ENCODE measurements at places on chromosomes 2 and 18.

DNA sequence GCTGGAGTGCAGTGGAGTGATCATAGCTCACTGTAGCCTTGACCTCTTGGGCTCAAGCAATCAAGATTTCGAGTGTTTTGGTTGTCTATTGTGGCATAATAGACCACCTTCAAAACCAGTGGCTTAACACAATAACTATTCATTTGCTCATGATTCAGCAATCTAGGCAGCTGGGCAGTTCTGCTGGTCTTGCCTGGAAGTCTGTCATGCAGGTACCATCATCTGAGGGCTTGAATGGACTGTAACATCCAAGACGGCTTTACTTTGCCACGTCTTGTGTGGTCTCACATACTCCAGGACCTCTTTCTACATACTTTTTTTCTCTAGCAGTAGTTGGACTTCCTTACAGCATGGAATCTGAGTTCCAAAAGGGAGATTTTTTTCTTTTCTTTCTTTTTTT, 13.2 kb upstream of the ANKRD29 start:
- DNase-seq = no peak

GRCh38 chr2:195595825-195596224, 61.2 kb upstream of the SLC39A10 start:
- DNase-seq = no peak

DNA sequence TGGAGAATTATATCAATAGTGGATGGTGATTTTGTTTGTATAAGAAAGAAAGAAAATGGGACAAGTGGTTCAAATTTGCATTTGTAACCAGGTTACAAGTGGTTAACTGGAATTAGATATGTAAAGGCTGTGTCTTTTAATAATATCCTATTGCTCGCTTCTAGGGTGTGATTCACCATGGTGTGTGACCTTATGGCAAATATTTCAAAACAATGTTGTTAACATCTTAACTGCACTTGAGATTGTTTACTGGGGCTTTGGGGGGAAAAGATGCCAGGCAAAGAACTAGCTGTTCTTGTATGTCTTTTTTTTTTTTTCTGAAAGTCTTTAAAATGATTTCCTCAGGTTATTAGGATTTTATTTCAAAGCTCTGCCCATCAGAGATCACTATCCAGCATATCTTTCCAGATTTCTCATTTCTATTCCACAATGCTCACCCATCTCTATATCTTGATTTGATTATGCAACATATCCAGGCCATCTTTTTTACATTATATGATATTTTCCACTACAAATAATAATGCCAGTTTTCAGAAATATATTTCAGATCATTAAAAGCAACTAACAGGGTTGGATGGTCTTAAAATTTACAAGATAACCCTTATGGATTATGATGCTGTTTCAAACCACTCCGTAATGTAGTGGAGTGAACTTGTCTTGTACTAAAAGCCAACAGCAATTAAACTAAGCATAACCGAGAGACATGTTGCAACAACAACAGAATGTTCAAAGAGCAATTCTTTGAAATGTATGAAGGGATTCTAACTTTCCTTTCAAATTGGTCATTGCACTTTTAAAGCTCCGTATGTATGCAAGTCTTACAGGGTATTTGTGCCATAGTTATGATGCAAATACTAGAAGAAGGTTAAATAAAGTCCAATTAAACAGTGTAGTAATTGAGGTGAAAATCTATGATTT, 341.5 kb upstream of the ETAA1 start:
- DNase-seq = no peak

DNA sequence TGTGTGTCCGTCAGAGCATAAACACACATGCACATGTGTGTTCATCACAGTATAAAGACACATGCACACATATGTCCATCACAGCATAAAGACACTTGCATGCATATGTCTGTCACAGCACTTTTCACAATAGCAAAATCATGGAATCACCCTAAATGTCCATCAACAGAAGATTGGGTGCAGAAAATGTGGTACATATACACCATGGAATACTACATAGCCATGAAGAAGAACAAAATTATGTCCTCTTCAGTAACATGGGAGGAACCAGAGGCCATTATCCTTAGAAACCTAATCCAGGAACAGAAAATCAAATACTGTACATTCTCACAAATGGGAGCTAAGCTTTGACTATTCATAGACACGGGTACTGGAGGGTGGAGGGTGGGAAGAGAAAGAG, 732.2 kb downstream of the GALR1 start:
- no peak for DNase-seq

GRCh38 chr2:128350736-128351135, 32.1 kb upstream of the HS6ST1 start:
- DNase-seq = no peak

- no peak for DNase-seq
These were observed 30.1 kb downstream of the MBP start for GRCh38 chr18:77102259-77103040.

DNA sequence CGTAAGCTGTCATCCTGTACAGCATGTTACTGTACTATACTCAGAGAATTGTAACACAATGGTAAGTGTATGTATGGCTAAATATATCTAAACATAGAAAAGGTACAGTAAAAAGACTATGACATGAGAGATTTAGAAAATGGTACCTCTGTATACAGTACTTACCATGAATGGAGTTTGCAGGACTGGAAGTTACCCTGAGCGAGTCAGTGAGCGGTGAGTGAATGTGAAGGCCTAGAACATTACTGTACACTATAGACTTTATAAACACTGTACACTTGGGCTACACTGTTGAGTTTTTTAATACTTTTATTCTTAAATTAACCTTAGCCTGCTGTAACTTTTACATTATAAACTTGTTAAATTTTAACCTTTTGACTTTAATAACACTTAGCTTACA, 1.5 kb downstream of the DDX18 start:
- no peak for DNase-seq

DNA sequence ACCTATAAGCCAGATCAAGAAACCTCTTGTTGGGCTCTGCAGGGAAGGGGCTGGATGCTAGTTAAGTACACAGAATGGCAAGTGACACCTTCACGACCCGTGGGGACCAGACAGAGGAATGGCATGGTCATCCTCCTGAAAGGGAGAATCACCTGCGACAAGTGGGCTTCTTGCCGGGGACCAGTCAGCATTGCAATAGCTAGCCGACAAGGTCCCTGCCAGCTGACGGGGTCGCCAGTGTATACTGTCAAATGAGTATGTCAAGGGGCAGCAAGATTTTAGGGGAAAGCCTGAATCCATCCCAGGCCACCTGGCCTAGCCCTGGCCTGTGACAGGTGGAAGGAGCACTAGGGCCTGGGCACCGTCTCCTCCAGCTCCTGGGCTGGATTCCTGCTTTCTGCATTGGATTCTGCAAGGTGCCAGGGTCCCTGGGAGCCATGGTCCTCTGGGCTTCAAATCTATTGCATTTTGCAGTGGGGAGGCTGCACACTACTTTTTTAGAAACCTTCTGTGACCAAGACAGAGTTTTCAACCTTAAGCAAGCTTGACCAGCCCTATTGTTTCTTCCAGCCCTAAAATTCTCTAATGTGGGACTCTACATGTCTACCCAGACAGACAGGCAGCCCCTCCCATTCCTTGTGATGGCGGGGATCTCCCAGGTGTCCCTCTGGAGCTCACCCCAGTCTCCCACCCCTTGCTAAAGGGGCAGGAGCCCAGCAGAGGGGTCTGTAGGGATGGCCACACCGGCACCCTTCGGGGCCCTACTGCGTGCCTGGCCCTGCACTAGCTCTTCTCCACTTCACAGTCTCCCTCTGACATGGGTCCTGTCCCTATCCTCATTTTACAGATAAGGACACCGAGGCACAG, 178.5 kb downstream of the GLI2 start:
- no peak for DNase-seq

- DNase-seq = no peak
These were observed 78.5 kb downstream of the SPRED2 start for GRCh38 chr2:65353927-65354326.

- no peak for DNase-seq
These were observed 1494.7 kb downstream of the SUCLG1 start for GRCh38 chr2:82964341-82964740.

- no peak for DNase-seq
These were observed 76.3 kb downstream of the MDH1 start for GRCh38 chr2:63665091-63665490.

DNA sequence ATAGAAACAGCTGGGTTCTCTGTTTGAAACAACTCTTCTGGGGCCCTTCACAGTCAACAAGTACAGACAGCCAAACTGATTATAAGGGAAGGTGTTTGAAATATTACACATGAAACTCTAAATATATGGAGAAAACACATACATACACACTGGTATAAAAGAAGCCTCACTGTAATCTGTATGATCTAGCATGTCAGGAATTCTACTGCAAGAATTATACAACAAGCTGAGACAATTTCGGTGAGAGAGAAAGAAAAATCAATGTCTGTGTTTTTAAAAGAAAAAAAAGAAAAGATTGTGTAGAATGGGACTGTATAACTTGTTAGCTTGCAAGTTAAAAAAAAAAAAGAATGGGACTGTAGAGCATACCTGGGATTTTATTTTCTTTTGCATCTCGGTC, 26.3 kb downstream of the IRS1 start:
- DNase-seq = no peak

- DNase-seq = no peak
These were observed 235.9 kb downstream of the ZNF516 start for GRCh38 chr18:76259096-76259495.

DNA sequence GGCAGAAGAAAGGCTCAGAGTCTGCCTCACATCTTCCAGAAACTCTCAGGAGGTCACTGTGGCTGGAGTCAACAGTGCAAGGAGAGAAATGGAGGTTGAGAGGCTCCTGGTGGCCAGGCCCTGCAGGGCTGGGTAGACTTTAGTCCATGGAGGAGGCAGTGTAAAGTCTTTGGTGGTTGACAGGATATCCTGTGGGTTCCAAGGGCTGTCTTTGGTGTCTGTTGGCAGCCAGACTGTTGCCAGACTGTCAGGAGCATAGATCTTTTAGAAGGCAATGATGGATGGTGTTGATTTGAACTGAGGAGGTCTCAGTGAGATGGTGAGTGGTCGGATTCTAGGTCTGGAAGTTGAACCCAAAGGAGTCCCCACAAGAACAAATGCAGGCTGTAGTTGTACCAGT, 45.0 kb upstream of the SKOR2 start:
- DNase-seq = no peak

DNA sequence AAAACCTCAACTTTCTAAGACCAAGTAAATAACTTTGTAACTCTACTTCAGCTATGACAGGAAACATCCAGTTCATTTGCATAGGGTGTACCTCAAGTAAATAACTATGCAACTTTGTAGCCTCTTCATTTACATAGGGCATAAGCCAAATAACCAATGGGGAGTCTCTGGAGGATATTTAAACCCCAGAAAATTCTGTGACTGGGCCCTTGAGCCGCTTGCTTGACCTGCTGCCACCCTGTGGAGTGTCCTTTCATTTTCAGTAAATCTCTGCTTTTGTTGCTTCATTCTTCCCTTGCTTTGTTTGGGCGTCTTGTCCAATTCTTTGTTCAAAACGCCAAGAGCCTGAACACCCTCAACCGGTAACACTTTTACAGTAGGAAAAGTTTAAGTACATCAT, 1112.7 kb upstream of the NRXN1 start:
- no peak for DNase-seq

DNA sequence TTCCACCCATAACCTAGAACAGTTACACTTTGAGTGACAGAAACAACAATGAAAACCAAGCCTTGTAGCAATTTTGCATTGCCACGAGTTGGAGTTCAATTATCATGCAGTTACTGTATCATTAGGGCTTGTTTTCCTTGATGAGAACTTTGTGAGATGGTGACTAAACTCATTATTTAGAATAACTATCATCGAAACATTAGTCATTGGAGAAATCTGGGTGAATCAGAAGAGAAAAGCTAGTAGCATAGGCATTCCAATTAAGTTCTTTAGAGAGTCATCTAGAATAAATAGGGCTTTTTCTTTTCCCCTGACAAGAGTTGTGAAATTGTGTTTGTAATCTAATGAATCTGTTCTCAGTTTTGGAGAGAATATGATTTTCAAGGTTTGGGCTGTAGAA, 122.8 kb upstream of the DOCK10 start:
- DNase-seq = no peak

GRCh38 chr18:37563931-37564392, 1.6 kb downstream of the CELF4 start:
- no peak for DNase-seq

- no peak for DNase-seq
These were observed 41.4 kb downstream of the BMP10 start for GRCh38 chr2:68829749-68830148.

- DNase-seq = no peak
These were observed 99.8 kb upstream of the PELI1 start for GRCh38 chr2:64244037-64244416.

GRCh38 chr2:205689820-205690219, 7.5 kb downstream of the NRP2 start:
- no peak for DNase-seq

- peak; percentile 29 for DNase-seq
These were observed 62.3 kb upstream of the ACYP2 start for GRCh38 chr2:54052825-54053718.

DNA sequence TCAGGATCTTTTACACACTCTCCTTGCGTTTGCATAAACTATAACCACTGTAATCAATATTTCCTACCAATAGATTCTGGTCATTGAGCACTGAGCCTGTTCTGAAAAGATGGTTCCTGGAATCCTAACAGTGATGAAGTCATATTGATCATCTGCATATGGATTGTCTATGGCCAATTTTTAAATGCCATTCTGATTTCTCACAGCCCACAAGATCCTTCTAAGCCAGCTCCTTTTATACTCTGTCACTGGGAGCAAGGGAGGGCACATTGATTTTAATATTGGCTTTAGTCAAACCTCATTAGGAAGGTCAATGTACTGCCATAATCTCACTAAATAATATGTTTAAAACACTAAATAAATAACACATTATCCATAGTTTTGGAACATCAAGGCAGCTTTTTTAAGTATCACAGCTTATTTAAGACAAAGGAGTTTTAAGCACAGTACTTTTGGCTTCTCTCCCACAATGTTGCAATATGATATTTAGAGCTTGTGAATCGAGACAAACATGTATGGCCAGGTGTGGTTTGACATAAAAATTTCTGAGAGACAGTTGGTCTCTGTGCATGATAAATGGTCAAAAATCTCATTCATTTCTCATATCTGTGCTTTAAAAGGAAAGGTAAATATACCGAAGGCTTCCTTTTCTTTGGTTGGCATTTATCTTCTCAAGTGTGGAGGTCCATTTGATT, 267.3 kb downstream of the MTX2 start:
- DNase-seq = no peak

DNA sequence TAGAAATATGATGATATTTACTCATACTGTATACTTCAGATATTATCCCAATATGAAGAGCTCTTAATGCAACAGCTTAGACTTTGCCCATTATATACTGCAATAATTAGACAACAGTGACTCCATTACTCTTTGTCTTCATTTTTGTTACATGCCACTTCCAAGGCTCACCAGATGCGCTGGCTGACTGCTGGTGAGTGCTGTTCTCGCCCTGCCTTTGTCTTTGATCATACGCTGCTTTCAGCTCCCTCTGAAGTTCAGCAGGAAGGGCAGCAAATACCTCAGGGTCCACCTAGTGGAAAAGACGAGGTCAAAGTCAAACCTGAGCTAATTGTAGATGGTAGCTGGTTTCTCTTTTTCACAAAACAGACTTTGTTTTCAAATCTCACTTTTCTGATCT, 66.3 kb downstream of the EIF5B start:
- DNase-seq = no peak

GRCh38 chr2:238706163-238706562, 141.7 kb upstream of the TWIST2 start:
- DNase-seq = no peak

- DNase-seq = peak; percentile 18
These were observed 24.1 kb downstream of the SLC25A52 start for GRCh38 chr18:31736630-31737029.

Measured in NB4 (cell line).